ENCODE measurements at places on chromosomes 6 and 20.

DNA sequence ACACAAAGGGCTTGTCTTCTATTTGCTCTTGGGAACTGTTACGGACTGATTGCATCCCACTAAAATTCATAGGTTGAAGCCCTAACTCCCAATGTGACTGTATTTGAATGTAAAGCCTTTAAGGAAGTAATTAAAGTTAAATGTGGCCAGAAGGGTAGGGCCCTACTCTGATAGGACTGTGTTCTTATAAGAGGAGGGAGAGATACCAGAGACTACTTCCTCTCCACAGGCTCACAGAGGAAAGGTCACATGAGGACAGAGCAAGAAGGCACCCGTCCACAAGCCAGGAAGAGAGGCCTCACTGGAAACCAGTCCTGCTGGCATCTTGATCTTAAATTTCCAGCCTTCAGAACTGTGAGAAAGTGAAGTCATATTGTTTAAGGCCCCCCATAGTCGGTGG lies 211.9 kb downstream of the CDH26 start:
- DNase-seq: no peak

GRCh38 chr20:37552415-37552814 lies 24.7 kb upstream of the BLCAP start:
- peak; percentile 26 for DNase-seq

DNA sequence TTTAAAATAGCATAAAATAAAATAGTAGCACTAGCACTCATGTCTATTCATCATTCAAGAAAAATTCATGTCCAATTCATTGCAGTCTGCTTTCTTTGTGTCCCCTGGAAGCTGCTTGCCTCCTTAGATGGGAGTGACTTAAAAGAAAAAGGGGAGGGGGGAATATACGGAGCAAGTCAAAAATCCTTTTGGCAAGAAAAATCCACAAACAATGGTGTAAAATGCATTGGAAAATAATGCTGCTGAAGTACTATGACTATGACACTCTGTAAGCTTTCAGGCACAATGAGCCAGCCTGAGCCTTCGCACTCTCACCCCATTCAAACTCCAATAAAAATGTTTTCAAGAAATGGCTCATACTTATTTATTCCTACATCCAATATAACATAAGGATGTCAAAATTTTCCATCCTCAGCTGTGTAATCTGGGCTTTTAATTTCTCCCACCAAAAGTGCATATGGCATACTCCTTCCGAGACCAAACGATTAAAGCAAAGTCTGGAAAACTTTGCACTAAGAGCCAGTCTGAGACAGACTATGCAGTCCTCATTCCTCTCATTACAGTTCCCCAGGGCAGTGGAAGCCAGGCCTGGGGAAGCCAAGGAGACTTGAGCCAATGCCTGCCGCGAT lies 790 bp downstream of the NEDD9 start:
- DNase-seq: peak; percentile 79

- peak; percentile 70 for DNase-seq
Observed at GRCh38 chr6:139448051-139448649, 73.7 kb upstream of the CITED2 start.

Data from cardiac fibroblast (primary cell).